ENCODE measurements at places on chromosomes 7 and 10.

DNA sequence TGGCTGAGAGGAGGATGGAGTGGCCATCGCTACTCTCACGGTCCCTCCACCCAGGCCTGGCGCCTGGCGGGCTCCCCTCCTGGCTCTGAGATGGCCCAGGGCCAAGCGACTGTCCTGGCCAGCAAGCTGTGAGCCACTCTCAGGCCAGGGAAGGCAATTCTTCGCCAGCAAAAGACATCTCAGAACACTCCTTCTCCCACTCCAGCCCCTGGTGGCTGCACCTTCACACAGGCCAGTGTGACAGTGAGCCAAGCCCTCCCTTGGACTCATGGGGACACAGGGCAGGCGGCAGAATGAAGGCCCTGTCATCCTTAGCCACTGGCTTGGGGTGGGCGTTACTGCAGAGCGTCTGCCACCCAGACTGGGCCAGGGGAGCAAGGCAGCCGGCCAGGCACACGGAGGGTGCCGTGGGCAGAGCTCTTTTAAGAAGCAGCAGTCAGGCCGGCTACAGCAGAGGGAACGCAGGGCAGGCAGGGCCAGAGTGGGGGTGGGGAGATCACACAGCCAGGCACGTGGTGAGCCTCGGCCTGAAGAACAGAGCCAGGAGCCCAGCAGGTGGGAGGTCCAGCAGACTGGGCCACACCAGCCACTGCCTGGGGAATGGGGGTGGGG lies 14.4 kb downstream of the STK32C start:
- DNase-seq = peak; percentile 31

- no peak for DNase-seq
Observed at GRCh38 chr7:83996879-83997278, 197.7 kb downstream of the SEMA3A start.

- DNase-seq = peak; percentile 3
Observed at GRCh38 chr10:86321568-86321967, 45.0 kb downstream of the GRID1 start.

DNA sequence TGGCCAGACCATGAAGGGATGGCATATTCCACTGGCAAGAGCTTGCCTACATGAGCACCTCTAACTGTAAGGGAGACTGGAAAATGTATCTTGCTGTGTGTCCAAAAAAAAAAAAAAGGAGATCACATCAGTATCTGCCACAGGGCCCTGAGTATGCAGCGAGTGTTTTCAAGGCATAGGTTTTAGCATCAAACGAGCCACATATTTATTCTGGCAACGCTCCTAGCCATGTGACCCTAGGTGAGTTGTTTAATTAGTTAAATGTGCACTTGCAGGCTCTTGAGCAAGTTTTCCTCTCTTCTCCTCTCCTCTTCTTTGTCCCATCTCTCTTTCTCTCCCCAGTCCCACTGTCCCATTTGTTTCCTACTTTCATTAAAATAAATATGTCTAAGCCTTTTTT lies 428.7 kb upstream of the AKR1E2 start:
- peak; percentile 19 for DNase-seq

- no peak for DNase-seq
Observed at GRCh38 chr7:43303740-43304241, 191.3 kb downstream of the HECW1 start.

DNA sequence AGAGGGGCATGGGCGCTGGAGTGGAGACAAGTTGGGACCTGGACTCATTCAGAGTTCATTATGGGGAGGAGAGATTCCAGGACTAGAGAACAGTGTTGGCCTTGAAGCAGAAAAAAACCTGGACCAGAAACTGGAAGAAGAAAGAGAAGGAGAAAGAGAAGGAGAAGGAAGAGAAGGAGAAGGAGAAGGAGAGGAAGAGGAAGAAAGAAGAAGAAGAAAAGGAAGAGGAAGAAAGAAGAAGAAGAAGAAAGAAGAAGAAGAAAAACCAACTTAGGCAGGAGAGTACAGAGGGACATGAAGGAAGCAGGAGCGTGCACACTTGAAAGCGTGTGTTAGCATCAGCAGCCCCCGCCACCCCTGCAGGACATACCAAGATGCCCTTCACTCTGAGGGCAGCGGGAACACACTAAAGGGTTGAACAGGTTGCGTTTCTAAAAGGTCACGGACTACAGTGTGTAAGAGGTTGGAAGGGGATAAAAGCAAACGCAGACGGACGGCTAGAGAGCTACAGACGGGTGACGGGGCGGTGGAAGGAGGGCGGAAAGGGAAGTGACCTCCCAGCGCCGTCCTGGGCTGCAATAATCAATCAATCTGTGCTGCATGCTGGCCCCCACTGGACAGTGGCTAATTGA lies 95.3 kb downstream of the SEC61G start:
- DNase-seq = no peak

DNA sequence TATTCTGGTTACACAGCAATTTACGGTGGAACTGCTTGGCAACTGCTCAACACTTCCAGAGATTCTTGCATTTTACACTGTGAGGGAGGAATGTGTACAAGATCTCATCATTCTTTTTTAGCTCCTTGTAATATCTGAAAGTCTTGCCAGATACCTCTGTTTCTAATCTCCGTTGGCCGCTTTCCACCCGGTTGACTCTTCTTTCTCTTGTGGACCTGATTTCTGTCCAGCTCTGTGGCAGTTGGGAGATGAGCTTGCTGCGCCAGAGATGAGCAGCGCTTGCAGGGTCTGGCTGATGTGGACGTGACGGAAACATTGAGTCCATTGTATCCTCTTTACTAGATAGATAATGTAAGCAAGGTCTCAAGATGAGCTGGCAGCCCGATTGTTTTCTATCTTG lies 27.6 kb downstream of the SPAG6 start:
- no peak for DNase-seq

DNA sequence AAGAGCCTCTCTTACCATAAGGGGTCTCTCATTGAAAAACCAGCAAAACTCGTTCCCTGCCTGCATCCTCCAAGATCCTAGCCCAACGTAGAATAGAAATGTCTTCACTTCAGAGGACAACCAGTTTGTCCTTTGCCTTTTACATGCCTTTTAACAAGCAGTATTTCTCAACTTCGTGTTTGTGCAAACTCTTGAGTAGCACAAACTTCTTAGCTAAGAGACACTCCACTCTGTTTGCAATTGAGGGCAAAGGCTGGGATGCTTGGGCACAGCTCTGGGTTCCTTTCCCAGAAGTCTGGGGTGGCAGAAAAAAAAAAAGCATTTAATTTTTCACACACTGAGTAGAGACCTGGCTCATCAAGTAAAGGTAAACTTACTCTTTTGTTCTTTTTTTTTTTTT lies 19.5 kb upstream of the KCTD7 start:
- no peak for DNase-seq

GRCh38 chr7:129854401-129854800 lies 98.4 kb downstream of the UBE2H start:
- no peak for DNase-seq

DNA sequence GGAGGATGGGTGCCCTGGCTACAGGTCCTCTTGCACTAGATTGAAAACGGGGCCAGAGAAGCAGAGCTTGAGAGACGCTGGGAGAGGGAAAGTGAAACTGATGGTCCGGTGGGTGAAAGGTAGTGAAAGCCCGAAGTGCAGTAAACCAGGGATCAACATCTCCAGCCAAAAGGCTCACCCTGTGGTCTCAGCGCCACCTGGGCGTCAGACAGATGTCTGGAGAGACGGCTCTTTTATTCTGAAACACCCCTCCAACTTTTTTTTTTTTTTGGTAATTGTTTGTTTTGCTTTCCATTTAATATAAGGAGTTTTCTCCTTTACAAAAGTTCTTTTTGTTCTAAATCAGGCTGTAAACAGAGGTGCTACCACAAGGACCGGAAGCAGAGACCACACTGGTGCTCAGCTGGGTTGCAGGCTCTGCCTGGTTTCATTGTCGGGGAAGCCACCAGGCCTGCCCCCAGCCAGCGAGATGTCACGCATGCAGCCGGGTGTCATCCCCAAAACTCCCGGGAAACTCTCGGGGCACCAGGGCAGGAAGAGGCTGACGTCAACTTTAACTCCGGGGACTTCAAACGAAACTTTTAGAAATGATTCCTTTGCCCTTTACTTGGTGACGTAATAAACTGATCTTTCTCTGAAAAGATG lies 11.2 kb downstream of the IL2RA start:
- DNase-seq = peak; percentile 1

DNA sequence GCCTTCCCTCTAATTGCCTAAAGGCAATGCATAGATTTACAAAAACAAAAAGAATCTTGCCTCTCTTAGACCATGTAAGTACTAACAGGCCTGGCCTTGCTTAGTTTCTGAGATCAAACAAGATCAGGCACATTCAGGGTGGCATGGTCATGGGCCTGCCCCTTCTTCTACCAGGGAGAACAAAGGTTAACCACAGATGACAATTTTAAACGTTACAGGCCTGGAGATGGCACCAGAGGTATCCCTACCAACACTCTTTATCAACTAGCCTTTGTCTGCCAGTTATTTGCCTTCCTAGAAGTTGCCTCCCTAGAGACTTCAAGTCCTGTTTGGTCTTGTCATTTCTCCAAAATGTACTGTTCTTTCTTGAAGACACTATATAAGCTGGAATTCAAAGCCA lies 252.6 kb downstream of the DOCK4 start:
- peak; percentile 15 for DNase-seq

DNA sequence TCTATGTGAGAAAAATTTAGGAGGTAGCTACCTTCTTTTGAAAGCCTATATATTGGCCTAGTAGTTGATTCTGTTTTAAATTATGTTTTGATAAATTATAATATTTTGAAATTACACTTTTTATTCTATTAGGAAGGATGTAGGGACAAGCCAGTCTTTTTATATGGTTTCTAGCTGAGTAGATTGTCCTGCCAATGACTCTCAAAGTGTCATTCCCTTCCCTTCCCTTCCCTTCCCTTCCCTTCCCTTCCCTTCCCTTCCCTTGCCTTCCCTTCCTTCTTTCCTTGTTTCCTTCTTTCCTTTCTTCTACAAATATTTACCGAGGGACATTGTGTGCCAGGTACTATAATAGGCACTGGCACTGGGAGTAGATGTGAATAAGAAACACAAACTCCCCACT lies 99.7 kb upstream of the HDAC9 start:
- DNase-seq = no peak

DNA sequence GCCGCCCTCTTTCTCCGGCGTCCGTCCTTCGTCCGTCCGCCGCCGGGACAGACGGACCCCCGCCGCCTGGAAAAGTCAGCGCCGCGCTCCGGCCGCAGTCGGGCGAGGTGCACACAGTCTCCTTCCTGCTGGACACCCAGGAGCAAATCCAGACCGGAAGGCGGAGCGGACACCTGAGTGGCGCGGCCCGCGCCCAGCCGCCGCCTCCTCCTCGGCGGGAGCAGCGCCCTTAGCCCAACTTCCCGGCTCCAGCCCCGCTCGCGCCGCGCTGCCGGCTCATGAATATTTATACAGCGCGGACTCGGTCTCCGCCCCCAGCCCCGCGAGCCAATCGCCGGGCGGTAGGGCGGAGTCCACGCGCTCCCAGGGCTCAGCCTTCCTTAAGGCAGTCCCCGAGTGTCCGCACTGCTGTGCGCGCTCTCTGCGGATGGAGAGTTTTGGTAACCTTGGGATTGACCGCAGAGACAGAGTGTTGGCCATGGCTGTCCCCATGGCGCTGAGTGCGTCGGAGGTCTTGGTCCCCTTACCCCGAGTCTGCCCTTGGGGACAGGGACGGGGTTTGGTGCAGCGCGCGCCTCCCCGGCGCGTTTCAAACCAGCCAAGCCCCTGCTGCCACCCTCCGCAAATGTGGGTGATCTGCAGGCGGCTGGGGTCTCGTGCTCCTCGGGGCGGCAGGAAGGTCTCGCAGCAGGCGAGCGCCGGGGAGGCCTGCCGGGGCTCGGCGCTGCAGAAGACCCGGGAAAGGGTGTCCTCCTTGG lies at the start of gene FZD8:
TSS of gene FZD8 (minus strand) at position 262 of the 758 bp plus-strand sequence. CDS start 867 bp downstream, outside the sequence.
- peak; percentile 73 for DNase-seq

DNA sequence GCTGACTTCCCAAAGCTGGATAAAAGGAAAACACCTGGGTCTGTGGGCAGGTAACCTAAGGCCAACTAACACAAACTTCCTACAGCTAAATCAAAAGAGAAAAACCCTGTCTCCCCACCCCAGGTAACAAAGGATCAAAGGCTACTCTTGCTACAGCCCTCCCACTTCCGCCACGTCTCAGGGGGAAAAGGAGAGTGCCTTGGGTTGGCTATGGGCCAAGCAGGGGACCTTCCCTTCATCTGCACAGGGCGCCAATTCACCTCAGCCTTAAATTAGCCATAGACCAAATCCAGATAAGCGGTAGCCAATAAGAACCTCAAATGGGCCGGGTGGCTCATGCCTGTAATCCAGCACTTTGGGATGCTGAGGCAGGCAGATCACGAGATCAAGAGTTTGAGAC lies 69.1 kb upstream of the LANCL2 start:
- no peak for DNase-seq

- DNase-seq = no peak
Observed at GRCh38 chr10:4194231-4194630, 409.2 kb upstream of the KLF6 start.

Measured in NCI-H2029 (cell line).